HS-5 (cell line): ENCODE measurements at places on chromosomes 5 and 9.

DNA sequence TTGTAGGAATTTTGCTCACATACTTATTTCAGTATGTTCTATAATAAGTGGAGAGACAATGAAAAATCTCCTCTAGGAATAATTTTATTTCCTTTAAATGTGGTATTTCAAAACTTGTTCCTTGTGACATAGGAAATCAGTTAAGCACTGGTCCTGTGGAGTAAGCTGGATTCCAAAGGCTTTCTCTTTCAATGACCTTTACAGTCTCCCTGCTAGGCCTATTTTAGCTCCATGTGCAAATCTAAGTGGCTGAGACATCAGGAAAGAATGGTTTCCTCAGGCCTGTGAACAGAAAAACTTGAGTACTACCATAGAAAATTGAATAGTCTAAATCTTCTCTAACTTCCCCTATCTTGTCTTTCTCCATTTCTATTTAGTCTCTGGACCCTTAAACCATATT lies 514.2 kb upstream of the TLE4 start:
- DNase-seq = no peak

DNA sequence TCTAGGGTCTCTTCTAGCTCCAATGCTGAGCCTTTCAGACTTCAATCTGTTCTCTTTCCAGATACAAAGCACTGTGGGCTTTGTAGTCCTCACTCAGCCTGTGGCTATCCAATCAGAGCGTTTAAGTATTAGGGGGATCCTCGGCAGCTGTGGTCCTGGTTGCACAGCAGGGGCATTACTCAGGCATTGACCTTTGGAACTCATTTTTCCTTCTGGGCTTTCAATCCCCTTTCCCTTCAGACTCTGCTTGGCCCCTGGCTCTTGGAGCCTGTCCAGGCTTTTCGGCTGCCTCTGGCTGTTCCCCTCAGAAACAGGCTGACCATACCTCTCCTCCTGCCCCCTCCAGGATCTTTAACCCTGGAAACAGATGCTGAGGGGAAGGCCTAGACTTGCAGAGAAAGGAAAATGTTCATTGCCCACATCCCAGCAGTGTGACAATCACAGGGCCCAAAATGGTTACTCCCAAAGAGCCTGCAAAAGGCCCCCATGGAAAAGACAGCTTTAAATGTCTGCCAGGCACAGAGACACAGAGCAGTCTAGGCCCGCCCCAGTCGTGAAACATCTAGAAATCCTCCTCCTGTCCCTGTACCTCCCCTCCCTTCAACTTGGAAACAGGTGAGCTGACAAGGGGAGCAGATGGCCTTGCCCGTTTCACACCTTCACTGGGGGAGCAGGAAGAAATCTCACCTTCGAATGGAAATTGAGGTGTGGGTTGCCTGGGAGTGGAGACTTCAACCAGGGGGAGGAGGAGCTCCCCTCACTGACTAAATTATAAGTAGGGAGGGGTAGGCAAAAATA lies 13.7 kb downstream of the C1QTNF2 start:
- DNase-seq = no peak

- DNase-seq = no peak
Observed at GRCh38 chr9:6029604-6030274, 14.3 kb upstream of the RANBP6 start.

- DNase-seq = no peak
Observed at GRCh38 chr9:69357030-69357775, 32.2 kb downstream of the ENTREP1 start.
